ENCODE measurements at places on chromosomes 12 and 14. TPM values are rescaled to one million over a fixed set of nuclear protein-coding genes. Genes with fewer than 3 reads are reported as not detected.
A peak's percentile ranks its signal among the peaks of the same experiment; 100 is the strongest.

The PRKCH gene
- 304 TPM for total RNA-seq

The TMCC3 gene
- 0.29 TPM for total RNA-seq

The MLH3 gene
- total RNA-seq, result 15.1 TPM

- no peak for DNase-seq
These were observed 928.2 kb downstream of the NRXN3 start for GRCh38 chr14:79098324-79098723.

- DNase-seq, result no peak
These were observed 9.3 kb downstream of the ETV6 start for GRCh38 chr12:11658791-11659190.

DNA sequence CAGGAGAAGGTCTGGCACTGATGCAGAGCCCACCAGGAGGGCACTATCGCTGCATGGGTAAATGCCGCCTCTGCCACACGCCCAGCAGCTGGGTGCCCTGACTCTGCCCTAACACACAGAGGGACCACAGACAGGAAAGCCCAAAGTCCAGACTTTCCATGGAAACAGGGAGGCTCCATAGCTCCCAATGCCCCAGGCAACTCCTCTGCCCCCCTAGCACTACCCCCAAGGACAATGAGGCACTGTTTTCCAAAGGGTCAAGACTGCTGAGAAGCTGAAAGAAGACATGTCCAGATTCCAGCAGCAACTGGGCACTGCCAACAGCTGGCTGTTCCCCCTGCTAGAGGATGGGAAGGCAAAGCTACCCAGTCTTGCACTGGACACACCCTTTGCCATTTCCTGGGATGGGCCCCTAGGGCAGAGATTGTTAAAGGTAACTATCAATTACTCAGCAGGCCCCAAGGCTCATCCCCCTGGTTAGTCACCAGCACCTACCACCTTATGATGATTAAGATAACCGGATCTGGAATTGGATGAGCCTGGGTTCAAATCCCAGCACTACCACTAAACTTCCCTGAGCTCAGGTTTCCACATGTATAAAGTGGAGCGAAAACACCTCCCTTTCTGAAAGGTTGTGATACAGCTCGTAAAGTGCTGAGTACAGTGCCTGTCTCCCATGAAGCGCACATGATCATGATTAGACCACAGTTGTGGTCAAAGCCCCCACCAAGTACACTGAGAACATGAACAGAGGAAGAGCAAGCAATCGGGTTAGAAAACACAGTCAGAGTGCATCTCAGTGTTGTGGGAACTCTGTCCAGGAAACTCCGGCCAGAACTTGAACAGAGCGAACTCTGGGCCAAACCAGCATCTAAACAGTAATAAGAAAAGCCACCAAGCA, 3.3 kb downstream of the PXN start:
- DNase-seq, result peak; percentile 83

DNA sequence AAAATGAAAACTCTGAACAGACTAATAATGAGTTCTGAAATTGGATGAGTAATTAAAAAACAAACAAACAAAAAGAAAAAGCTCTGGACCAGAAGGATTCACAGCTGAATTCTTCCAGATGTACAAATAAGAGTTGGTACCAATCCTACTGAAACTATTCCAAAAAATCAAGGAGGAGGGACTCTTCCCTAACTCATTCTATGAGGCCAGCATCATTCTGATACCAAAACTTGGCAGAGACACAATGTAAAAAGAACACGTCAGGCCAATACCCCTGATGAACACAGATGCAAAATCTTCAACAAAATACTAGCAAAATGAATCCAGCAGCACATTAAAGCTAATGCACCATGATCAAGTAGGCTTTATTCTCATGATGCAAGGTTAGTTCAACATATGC, 183.9 kb upstream of the CNOT2 start:
- DNase-seq, result no peak

- DNase-seq, result no peak
These were observed 5.6 kb downstream of the NFYB start for GRCh38 chr12:104132351-104132956.

The AMDHD1 gene
- 1.3 TPM for total RNA-seq

- no peak for DNase-seq
These were observed 7.3 kb upstream of the ZNF740 start for GRCh38 chr12:53173085-53173715.

DNA sequence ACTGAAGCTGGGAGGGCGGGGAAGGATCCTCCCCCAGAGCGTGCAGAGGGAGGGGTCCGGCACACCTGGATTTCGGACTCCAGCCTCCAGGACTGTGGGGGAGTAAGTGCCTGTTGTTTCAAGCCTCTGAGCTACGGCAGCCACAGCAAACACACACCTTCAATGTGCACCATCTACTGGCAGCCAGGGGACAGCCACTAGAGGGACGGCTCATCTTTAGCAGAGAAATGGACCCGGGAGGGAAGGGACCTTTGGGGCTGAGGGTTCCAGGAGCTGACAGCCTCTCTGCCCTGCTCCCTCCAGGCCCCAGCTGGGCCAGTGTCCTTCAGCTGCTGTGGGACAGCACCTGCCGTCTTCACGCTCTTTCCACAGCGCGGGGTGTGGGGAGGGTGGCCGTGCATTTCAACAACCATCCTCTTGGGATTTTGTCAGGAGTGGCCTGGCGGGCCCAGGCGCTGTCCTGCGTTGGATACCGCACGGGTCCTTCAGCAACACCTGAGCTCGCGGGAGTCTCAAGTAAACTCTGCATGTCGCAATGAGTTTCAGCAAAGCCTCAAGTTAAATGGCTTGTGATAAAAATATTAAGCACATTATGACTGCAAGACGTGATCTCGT, 209.2 kb upstream of the C14orf180 start:
- no peak for DNase-seq

- no peak for DNase-seq
These were observed 29.2 kb downstream of the FBLN5 start for GRCh38 chr14:91918186-91918883.

- DNase-seq, result no peak
These were observed 906 bp upstream of the ACADS start for GRCh38 chr12:120724720-120725119.

DNA sequence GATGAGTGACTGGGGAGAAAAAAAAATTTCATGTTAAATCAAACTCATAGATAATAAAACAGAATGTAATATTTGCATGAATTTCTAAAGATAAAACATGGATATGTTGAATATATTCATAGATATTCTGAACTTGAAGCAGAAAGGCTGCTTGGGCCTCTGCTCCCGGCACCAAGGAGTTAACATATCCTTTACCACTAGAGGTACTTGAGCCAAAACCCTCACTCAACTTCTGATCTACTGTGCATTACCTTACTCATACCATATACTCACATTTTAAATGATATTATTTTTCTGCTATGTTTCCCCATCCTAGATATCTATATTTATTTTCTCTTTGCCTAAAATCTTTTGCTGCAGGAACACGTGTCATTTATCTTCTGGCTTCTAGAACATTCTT, 14.9 kb downstream of the AREL1 start:
- no peak for DNase-seq

- no peak for DNase-seq
These were observed 46.8 kb downstream of the TMEM30B start for GRCh38 chr14:61234215-61234916.

The KRT3 gene
- not detected for total RNA-seq

- peak; percentile 63 for DNase-seq
These were observed 1.0 kb downstream of the ATXN7L3B start for GRCh38 chr12:74538491-74539258.

- no peak for DNase-seq
These were observed 73.6 kb downstream of the SSPN start for GRCh38 chr12:26268841-26269561.

The CARMIL3 gene
- 3.3 TPM for total RNA-seq

The USP5 gene
- 98.8 TPM for total RNA-seq

GRCh38 chr12:88860851-88861250, 280.6 kb upstream of the KITLG start:
- no peak for DNase-seq

All from activated CD8-positive, alpha-beta memory T cell treated with anti-CD3 and anti-CD28 coated beads, Interleukin-2, amount 10 ng/mL, durations not matched to agents 7 days and 5 days (primary cell).